ENCODE measurements at places on chromosomes 11 and 22.
A peak's percentile ranks its signal among the peaks of the same experiment; 100 is the strongest.

DNA sequence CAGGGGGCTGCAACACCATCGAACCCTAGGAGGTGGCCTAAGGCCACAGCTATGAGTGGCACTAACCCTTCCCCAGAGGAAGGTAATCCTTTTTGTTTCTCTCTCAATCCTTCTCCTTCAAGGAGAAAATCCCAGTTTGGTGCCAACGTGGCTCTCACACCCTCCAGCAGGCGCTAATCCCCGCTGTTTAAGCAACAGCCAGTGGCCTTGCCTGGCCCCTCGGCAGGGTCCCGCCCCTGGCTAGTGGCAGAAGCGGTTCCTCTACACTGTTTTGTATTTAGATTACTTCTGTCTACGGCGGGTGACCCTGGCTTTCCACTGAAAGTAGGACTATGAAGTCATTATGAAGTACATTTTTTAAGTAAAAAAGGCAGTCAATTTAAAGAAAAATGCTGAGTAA, 15.5 kb downstream of the GNAZ start:
- no peak for DNase-seq

- no peak for DNase-seq
Measured at GRCh38 chr11:106160494-106160893, 83.0 kb downstream of the AASDHPPT start.

GRCh38 chr22:43633631-43634285, 178.3 kb downstream of the EFCAB6 start:
- no peak for DNase-seq

- no peak for DNase-seq
Measured at GRCh38 chr11:94154095-94154856, 25.6 kb downstream of the PANX1 start.

DNA sequence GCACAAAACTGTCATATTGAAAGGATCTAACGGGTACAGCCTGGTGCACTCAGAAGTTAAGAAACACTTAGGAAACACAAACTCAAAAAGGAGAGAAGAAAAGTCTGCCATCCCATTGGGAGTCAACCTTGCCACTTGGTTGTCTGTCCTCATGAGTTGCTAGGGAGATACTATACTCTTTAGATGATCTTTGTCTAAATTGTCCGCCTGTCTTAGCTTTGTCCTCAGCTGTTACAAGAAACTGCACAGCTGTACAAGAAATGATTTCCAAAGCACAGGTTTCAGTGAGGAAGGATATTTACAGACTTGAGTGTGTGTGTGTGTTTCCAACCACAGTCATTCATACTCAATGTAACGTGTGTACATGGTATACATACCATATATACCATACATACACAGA, 169.2 kb upstream of the CCDC90B start:
- no peak for DNase-seq

DNA sequence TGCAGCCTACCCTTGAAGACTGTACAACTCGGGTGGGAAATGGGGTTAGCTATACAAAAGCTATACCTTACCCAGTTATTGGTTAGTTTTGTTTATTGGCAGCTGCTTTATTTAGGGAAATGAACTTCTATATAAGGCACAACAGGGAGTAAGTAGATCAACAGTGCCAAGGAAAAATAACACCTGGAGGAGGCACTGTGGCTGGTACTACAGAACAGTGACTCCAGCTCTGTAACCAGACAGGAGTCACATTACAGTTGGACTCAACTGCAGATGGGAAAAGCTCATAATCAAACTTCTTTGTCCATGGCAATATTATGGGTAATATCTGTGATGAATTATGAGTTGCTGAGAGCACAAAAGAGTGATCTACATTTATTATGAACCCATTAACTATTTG, 14.0 kb downstream of the P4HA3 start:
- no peak for DNase-seq

- no peak for DNase-seq
Measured at GRCh38 chr11:12390687-12391110, 13.3 kb downstream of the PARVA start.

DNA sequence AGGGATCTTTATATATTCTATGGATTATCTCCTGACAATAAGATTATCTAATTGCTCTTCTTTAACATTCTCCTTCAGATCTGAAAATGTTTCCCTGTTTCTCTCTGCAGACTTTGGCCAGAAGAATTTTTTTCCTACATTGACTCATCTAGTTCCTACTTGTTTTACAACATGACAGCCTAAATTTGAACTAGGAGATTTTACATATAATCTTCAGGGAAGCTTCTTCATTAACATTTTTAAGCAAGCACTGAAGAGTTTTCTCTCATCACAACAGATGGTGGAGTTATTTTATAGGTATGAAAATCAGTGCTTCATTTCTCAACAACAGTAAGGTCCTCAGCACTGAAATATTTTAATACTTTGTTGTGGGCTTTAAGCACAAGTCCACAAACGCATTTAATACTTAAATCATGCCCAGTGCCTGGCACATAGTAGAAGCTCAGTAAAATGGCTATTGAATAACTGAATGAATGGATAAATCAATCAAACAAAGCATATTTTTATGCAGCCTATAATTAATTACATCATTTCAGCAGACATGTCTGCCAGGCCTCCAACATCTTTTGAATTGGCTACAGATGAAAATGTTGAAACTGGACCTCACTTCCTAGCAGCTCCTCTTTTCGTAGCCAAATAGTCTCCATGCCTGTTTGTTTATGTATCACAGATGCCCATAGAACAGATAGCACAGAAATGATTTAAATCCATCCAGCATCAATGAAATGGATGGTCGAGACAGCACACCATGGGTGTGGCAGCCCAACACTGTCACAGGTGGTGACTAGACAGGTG, 117.3 kb upstream of the POU2AF2 start:
- peak; percentile 51 for DNase-seq

GRCh38 chr22:20427104-20427944, 10.3 kb downstream of the SCARF2 start:
- no peak for DNase-seq

- peak; percentile 22 for DNase-seq
Measured at GRCh38 chr22:29266564-29267461, 968 bp downstream of the RHBDD3 start.

- no peak for DNase-seq
Measured at GRCh38 chr11:66729447-66729846, 431 bp upstream of the SPTBN2 start.

GRCh38 chr11:66543263-66544107, 2.4 kb downstream of the ZDHHC24 start:
- DNase-seq = peak; percentile 35

GRCh38 chr11:88206751-88207150, 31.5 kb upstream of the RAB38 start:
- DNase-seq = no peak

DNA sequence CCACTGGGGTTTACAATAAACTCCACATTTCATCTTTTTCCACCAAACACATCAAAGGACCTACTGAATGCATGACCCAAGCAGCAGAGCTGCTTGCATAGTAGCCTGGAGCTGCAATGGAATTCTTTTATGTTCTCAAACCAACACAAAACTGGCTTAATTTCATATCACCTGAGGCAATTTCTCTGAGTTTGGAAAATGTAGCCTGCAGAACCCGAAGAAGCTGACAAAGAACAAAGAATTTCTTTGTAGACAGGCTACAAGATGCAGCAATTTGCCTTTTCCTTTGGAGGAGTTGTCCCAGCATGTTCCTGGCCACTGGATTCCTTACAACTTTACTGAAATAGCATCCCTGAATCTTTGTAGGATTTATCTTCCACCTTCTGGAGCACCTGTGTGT, 5.5 kb upstream of the TECTA start:
- no peak for DNase-seq

DNA sequence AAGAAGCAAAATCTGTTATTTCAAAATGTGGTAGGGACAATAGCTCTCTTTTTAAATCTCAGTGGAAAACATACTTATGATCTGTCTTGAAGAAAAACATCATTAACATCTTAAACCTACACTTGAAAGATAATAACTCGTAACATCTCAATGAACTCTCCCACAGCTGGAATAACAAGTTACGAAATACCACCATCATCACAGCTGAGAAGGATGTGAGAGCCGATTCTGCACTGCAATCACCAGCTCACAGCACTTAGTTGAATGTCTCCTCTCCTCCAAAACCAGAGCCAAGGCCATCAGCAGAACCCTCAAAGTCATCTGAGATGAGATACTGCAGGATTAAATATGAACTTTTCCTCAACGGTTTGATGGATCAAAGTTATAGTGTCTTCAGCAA, 124.3 kb downstream of the ARHGAP20 start:
- DNase-seq = no peak

- no peak for DNase-seq
Measured at GRCh38 chr22:21734540-21735199, 924 bp downstream of the YPEL1 start.

GRCh38 chr22:37664249-37665101, 6.0 kb downstream of the PDXP start:
- DNase-seq = peak; percentile 29
